Stimulated activated CD8-positive, alpha-beta memory T cell treated with anti-CD3 and anti-CD28 coated beads, Interleukin-4, amount 100 ng/mL, for 1 hour (primary cell): ENCODE measurements at places on chromosomes 4 and X.

DNA sequence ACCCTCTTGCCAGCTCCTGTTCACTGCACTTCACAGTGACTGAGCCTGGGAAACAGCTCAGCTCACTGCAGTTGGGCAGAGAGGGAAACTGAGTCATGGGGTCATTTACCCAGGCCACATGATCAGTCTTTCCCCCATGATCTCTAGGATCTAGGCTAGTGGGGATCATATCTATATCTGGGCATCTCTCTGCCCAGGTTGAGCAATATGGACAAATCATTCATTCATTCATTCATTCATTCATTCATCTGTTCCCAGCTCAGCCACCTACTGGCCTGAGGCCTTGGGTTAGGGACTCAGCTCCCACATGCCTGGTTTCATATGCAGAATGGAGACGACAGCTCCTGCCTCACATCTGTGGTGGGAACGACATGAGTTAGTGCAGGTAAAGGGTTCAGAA is 45.3 kb upstream of the HMX1 start:
- DNase-seq: no peak

DNA sequence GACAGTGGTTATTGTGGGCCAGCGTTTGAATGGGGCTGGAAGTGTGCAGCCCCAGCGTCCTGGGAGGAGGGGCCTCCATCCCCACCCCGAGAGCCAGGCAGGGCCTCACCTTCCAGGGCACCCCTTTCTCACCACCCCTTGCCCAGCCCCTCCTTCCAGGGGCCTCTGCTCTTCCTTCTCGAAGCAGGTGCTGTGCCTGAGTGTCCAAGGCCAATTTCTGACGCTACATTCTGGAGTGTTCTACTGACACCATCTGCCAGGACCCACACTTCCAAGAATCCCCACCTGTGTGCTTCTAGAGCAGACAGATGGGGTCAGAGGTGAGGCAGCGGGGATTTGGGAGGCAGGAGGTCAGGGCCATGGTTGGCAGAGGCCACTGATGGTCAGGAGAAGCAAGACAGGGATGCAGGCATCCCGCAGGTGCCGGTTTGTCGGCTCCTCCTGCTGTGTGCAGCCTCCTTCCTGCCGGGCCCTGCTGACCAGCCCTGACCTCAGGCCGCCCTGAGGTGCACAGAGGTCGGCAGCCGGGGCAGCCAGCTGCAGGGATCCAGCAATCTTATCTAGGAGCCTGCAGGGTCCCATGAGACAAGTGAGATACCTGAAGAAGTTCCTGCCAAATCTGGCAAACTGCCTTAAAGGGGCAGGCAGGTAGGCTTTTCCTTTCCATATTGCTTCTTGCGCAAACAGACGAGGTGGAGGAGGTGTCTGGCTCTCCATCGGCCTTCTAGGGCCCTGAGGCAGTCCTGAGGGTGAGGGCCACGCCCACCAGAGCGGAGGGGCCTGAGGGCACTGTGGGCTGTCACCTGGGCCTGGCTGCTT is 18.8 kb downstream of the MSANTD1 start:
- DNase-seq: no peak

- DNase-seq: no peak
Measured at GRCh38 chr4:96525898-96526297, 686.0 kb downstream of the PDHA2 start.

DNA sequence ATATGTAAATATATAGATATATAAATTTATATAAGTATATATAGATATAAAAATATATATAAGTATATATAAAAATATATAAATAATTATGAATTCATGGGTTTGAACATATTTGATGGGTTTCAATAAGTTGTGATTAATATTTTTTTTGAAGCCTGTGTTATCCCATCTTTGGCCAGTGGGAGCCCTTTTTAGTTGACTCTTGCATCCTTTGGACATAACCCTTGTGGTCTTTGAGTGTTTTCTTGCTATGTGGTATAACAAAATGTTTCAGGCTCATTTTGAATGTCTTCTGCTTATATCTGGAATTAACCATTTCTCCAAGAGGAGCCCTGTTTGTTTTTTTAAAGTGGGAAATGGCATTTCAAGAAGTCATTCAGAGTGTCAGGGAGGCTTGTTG is 15.2 kb downstream of the SNX25 start:
- no peak for DNase-seq

DNA sequence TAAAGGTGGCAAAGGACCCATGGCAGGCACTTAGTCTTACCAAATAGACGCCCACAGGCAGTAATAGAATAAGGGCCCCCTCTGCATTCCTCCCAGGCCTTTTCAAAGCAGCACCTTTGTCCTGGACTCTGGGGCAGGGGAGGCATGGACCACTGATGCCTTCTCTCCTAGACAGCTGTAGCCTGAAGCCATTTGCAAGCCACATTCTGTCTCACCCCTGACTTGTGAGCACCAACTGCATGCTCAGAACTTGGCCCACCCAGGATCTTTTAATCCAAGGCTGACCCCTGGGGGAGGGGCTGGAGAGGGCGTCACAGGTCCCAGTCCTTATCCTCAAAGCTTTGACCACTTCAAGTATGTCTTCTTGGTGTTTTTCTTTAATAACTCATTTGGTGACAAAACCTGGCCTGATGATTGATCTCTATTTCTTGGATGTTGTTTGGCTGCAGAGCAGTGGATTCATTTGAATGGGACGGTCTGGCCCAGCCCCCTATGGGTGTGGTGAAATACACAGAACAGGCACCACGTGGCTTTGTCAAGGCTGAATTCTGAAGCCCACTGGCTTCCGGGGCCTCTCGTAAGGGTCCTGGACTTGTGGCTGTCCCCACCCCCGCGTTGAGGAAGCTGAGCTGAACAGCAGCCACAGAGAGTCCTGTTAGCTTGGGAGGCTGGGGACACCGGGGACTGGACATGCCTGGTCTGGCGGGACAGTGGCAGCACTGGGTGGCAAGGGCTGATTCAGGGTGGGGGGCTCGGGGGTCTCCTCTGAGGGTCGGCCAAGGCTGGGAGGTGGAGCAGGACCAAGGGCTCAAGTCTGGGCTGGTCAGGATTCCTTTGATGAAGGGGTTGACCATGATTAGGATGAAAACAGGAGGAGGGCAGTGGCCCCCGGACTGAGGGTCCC is 36.6 kb downstream of the ADRA2C start:
- DNase-seq: no peak

DNA sequence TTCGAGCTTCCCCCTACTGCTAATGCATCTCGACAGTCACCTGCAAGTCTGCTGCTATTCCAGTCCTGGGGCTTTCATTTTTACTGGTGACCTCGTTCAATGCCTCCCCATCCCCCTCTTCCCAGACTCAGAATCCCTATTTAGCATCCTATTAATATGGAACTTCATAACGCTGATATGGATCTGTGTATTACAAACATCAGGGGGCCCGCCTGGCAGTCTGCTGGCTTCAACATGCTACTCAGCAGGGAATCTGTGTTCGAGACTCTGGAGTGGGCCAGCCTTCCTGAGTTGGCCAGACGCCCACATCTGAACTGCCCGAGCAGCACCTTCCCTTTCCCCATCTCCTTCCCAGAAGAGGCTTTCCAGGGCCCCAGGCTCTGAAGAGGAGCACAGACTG is 173.9 kb upstream of the PPARGC1A start:
- DNase-seq: no peak

DNA sequence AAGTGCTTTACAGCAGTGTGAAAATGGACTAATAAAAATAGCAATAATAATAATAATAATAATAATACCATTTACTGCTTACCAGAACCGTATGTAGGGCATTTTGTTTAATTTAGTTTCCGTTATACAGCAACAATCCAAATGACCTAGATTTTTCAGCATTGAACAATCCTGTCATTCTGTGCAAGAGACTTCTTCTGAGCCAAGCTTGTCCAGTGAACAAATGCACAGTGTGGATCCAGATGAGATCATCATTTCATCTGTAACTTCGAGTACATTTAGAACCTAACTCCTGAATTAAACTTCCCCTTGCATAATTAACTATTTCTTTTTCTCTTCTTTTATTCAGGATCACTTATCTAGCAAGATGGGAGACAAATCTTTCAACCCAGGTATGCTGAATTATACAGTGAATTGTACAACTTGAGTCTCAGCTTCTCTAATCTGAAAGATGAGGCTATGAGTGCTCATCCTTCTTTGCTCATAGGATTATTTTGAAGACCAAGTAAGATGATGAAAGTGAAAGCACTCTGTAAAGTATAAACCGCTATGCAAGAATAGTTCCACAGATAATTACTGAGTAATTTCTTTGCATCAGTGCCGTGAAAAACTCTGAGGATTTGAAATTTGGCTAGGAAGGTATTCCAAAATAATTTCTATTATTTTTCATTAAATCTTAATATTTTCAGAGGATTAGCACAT is 6.6 kb downstream of the CLNK start:
- no peak for DNase-seq

DNA sequence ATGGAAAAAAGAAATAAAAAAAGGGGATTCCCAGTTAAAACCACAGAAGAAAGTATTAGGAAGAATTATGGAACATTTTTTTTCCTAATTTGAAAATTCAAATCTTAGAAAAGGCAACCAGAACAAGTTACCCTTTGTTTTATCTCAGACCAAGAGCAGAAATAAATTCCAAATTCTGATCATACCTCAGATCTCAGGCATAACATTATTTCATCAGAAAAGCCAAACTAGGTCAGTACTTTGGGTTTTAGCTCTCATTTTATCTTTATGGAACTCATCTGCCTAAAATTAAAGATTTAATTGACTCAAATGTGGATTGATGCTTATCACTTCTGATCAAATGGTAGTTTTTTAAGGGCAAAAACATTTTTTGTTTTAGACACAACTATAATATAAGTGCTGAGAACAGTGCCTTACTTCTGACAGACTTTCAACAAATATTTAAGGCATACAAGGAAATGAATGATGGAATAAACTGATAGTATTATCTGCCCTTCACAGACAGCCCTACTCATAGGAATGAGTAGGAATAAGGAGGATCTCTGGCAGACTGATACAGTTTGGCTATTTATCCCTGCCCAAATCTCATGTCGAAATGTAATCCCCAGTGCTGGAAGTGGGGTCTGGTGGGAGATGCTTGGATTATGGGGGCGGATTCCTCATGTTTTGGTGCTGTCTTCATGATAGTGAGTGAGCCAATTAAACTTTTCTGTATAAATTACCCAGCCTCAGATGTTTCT is 245.3 kb upstream of the PITX2 start:
- DNase-seq: no peak

- DNase-seq: no peak
Measured at GRCh38 chr4:119655111-119655837, 26.7 kb upstream of the PDE5A start.

DNA sequence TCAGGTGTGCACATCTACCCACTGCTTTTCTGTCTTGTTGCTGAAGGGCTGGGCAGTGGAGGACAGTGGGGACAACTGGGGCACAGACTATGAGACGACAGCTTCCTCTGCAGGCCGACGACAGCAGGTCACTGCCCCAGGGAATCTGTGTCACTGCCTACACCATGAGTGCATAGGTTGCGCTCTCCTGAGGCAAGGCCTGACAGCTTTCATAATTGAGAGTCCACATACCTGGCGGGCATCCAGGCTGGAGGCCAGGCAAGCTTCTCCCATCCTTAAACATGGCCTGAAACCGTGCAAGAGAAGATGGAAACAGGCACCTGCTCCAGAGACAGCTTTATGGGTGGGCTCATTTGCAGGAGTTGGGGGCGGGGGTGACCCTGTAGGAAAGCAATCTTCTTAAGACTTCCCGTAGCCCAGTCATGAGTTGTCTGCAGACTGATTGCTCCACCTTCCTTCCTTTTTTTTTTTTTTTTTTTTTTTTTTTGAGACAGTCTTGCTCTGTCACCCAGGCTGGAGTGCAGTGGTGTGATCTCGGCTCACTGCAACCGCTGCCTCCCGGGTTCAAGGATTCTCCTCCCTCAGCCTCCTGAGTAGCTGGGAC is 2.9 kb downstream of the ANOS1 start:
- DNase-seq: no peak

DNA sequence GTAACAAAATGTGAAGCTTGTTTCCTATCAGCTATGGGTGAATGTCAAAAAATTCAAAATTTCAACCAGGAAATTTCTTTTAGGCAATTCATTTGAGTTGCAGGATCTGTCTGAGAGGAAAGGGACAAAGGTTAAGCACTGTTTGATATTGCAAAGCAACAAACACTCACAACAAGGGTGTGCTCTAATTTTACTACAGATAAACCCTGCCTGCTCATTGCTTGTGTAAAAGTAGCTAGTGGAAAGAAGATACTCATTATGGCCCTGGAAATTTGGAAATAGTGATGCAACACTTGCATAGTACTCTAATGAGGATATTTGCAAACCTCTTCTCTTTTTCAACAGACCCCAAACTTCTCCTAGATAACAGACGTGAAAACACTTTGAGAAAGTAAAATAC is 27.1 kb downstream of the FAM47E start:
- no peak for DNase-seq

- no peak for DNase-seq
Measured at GRCh38 chr4:66225539-66225938, 555.2 kb upstream of the EPHA5 start.

DNA sequence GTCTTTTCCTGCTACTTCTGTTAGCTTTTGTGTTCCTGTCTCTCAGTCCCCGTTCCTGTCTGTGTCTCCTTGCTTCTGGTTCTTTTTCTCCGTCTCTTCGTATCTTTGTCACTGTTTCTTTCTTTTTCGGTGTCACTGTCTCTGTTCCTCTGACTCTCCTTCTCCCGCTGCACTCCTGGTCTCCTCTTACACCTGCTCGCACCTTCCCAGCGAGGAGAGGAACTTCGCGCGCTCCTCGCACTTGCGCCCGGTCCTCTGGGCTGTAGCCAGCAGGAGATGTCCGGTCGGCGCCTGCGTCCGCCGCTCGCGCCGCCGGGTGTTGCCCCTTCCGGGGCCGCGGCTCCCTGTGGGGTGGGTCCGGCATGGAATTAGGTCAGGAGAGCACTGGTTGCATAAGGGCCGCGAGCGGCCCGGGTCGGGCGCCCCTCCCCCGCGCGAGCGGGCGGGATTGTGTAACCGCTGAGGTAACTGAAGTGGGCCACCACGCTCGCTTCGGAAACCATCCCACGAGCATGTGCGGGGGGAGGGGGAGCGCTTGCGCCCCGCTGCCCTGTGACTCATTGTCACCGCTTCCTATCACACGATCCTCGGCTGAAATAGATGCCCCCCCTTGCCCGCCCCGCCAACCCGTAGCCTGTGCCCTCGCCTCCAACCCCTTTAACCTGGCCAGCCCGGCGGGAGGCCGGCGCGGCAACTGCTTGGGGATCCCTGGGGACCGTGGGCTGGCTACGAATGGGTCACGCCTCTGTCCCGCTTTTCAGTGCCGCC is 1.6 kb downstream of the LONRF3 start:
- DNase-seq: no peak

GRCh38 chrX:46400530-46401443 is 144.4 kb downstream of the ZNF674 start:
- no peak for DNase-seq
